ENCODE measurements at places on chromosomes 4 and X.

GRCh38 chr4:78517050-78517652 lies 34.4 kb upstream of the ANXA3 start:
- no peak for DNase-seq

DNA sequence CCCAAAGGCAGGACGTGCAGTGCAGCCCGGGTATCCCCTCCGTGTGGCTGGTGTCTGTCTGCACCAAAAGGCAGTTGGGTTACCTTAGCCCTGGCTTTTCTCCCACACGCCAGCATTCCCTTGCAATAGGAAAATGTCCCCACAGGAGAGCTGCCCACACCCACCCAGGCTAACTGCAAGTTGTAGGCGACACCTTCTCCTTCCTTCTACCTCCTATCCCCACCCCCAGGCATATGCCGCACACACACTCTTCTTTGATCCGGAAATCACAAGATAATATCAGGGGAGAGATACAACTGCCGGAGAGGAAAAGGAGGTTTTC lies 444 bp upstream of the APBB2 start:
- DNase-seq = no peak

DNA sequence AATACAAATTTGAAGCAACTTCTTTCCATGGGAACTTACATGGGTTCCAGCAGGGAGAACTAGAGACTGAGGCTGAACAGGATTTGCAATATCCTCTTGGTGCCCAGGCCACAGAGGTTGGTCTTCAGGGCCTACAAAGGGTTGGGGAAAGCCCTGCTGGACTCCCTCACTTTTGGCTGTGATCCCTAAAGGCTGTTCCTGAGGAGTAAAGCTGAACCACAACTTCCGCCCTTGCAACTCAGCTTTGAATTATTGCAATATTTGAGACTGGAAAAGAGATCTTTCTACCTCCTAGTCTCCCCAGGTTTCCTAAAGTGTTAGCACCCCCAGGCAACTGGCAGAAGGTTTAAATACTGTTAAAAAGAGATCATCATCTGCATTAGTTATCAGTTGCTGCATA lies 26.9 kb downstream of the DCHS2 start:
- no peak for DNase-seq

- no peak for DNase-seq
Observed at GRCh38 chr4:16116493-16116990, 32.7 kb upstream of the PROM1 start.

GRCh38 chrX:45709381-45709780 lies 508.7 kb upstream of the DIPK2B start:
- DNase-seq = no peak

DNA sequence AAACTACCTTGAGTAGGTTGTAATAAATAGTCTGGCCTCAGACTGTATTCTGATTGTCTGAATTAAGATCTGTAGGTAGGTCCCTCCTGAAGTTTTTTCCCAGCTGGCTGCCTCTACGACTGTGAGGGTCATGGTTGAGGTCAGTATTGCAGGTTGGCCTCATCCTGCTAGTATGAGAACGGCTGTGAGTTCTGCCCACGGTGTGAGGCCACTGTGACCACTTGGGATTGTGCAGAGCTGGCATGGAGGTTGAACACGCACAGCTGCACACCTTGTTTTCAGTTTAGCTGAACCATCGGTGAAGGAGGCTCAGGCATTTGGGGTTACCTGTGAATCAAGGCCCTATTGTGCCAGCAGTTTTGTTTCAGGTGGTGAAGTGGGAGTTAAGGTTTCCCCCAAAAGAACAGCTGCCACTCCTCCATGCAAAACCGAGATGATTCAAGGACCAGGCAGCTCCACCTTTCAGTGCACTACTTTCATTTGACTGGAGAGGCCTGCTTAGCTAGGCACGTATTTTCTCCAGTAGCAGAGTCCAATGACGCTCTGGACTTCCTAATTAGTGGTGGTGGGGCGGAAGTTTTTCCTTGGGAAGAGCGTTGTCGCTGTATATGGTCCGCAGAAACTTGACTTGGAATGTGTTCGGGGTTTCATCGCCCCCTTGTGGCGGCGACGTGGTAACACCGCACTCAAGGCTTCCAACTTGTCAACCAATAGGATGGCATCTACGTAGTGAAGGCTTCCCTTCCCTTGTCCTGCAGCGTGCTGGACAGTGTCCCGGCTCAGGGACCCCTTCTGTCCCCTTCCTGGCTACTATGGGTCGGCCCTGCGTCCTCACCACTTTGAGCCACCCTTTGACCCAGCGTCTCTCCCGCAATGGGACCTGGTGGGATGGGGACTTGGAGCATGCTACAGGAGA lies 13.8 kb downstream of the CMC4 start:
- peak; percentile 37 for DNase-seq

DNA sequence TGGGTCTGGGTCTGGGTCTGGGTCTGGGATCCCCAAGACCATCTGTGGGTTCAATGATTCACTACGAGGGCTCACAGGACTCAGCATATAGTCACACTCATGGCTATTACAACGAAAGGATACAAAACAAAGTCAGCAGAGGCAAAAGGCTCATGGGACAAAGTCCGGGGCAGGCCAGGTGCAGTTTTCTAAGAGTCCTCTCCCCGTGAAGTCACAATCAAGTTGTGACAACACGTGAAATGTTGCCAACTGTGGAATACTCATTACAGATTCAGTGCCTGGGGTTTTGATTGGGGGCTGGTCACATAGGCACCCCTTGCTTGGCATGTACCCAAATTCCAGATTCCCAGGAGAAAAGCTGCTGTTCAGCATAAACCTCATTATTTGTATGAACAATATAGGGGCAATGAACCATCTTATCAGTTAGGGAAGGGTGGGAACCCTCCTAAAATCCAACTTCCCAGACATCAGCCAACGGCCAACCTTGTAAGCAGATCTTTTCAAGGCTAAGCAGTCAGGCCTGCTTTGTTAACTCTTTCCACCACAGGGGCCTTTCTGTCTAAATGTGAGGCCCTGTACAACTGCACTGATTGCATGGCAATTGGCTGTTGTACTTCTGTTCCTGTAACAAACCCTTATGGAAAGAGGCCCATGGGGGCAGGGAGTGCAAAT lies 58.2 kb upstream of the DIPK2B start:
- DNase-seq = no peak

- DNase-seq = no peak
Observed at GRCh38 chr4:45323453-45324058, 597.2 kb upstream of the GNPDA2 start.

GRCh38 chr4:104022226-104022625 lies 302.4 kb upstream of the TACR3 start:
- DNase-seq = no peak

DNA sequence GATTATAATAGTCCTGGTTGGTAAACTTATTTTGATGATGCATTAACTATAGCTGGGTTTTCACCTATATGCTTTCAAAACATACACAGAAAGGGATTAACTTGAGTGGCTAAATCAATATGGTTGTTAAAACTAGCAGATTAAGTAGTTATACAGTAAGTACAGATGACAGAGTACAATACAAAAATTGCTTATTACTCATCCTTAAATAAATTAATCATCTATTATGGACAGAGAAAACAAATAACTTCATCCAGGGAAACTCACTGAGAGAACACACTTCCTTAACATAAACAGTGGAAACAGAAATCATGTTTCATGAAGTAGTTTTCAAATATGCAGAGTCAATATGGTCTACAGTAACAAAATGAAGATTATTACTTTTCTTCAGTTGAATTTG lies 133.4 kb downstream of the AREG start:
- DNase-seq = no peak

Measured in activated naive CD4-positive, alpha-beta T cell treated with anti-CD3 and anti-CD28 coated beads, Interleukin-2, amount 50 U/mL, for 16 hours (primary cell).